ENCODE measurements at places on chromosomes 6 and 20. TPM values are rescaled to one million over a fixed set of nuclear protein-coding genes. Genes with fewer than 3 reads are reported as not detected.

The SNAP91 gene
- total RNA-seq, result 0.45 TPM

The HLA-DQA1 gene
- 13.5 TPM for total RNA-seq

The ARG1 gene
- 0.21 TPM for total RNA-seq

The ADGB gene
- 0.57 TPM for total RNA-seq

The PPP1R3G gene
- total RNA-seq, result 1.0 TPM

The PIGU gene
- 32.6 TPM for total RNA-seq

The FUCA2 gene
- total RNA-seq, result 72.2 TPM

Data from colonic mucosa (tissue), 4 donors.